Activated CD8-positive, alpha-beta memory T cell treated with anti-CD3 and anti-CD28 coated beads, Interleukin-2, amount 10 ng/mL, durations not matched to agents 7 days and 5 days (primary cell): ENCODE measurements at places on chromosomes 12 and 14. TPM values are rescaled to one million over a fixed set of nuclear protein-coding genes. Genes with fewer than 3 reads are reported as not detected.
A peak's percentile ranks its signal among the peaks of the same experiment; 100 is the strongest.

DNA sequence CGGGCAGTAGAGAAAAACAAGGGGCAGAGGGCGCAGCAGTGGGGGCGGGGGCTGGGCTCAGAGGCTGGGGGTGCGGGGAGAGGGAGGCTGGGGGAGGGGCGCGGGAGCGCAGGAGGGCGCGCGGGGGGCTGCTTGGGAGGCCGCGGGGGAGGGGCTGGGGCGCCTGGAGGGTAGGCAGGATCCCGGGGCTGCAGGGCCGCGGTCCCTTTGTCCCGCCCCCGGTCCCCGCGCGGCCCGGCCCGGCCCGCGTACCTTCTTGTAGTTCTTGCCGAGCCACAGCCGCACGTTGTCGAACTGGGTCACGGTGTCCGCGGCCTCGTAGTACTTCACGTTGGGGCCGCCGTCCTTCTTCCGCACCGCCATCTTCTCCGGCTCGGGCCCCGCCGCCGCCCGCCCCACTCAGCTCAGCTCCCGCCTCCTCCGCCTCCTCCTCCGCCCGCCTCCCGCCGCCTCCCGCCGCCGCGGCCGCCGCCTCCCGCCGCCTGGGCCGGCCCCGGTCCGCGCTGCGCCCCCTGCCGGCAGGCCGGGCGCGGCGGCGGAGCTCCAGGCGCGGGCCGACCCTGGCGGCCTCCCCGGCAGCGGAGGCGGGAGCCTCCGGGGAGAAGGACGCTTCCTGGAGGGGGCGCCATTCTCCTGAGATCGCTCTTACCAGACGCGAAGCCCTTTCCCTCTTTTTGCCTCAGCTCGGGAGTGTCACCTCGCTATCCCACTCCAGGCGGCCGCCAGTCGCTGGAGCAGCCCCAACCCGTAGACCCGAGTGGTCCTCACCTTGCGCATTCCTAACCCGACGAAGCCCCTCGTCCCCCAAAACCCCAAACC is at the start of gene SMARCC2:
SMARCC2 (minus strand) TSS at position 385 of the 819 bp plus-strand sequence; CDS start at position 363, 22 bp downstream.
- DNase-seq: peak; percentile 90

DNA sequence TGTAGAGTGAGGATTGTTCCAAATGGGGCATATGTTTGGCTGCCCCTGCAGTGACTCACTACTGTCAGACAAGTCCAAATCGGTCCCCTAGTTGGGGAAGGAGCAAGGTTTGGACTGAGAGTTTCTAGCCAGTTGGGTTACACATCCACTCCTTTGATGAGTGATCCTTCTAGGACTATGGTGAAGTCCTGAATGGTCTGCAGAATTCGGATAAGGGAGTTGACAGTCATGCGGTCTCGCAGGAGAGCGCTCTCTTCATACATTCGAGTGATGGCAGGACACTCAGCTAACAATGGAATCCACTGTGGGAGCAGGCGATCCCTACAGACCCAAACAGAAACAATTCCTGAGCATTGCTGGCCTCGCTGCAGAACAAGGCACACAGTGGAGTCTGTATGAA is 61.5 kb upstream of the SINHCAF start:
- DNase-seq: no peak

- DNase-seq: no peak
Measured at GRCh38 chr12:62808166-62808879, 126.6 kb downstream of the PPM1H start.

- DNase-seq: no peak
Measured at GRCh38 chr14:68322940-68323620, 469.8 kb downstream of the ZFP36L1 start.

DNA sequence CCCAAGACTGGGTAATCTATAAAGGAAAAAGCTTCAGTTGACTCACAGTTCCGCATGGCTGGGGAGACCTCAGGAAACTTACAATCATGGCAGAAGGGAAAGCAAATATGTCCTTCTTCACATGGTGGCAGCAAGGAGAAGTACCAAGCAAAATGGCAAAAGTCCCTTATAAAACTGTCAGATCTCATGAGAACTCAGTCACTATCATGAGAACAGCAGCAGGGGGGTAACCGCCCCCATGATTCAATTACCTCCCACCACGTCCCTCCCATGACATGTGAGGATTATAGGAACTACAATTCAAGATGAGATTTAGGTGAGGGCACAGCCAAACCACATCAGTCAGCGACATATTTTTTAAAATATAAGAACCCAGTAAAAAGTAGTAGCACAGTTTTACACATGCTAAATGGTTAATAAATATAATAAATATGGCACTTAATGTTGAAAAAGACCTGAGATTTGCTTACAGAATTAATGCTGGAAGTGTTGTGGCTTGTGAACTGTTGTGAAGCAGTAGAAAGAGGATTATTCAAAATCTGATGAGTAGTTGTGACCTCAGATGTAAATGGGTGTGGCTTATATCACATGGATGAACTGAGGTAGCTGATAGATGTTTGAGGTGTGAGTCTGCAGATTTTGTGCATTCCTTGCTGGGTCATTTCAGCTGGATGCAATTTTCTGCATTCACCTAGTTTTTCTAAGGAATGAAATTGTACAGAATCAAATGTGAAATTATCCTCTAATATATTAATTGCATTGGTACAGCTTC is 46.9 kb upstream of the CHPT1 start:
- DNase-seq: no peak

Gene ZNF605
- 8.9 TPM for total RNA-seq

DNA sequence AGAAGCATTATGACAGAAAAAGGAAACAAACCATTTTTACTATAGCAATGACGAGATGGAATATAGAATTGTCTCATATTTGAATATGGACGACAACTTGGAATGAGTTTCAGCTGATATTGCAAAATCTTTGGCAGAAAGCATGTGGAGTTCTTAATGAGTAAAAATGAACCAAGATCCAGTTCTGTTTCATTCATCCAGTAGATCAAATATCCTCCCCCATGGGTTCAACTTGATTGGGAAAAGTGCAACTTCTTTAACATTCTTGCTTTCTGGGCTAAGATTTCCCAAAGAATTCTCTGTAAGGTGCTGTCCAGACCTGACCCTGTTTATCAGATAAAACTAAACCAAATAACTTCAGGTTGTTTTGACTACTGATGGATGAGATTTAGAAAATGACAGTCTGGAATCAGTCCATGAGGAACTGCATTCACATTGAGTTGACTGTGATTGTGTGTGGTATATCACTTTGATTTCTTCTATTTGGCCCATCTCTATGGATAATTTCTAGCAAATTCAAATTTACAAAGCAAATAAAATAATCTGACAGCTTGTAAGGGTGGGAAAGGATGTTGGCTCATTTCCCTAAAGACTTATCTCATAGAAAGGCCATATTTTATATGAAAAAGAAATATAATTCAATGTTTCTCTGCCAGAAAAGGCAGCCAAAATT is 267.4 kb downstream of the ADAMTS20 start:
- no peak for DNase-seq

DNA sequence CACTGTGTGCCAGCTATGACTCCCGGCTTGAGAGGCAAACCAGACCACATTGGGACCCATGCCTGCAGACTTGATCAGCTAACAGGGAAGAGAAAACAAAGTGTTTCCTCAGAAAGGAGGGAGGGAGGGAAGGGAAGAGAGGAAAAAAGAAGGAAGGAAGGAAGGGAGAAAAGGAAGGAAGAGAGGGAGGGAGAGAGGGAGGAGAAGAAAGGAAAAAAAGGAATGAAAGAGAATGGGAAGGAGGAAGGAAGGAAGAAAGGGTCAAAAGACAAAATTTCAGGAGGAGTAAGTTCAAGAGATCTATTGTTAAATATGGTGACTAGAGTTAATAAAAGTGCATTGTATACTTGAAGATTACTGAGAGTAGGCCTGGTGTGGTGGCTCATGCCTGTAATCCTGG is 18.9 kb downstream of the FIGNL2 start:
- no peak for DNase-seq

Gene IFT43
- 6.0 TPM for total RNA-seq

Gene ETFBKMT
- 1.2 TPM for total RNA-seq

GRCh38 chr12:9820281-9820930 is 6.9 kb upstream of the KLRF1 start:
- DNase-seq: no peak

DNA sequence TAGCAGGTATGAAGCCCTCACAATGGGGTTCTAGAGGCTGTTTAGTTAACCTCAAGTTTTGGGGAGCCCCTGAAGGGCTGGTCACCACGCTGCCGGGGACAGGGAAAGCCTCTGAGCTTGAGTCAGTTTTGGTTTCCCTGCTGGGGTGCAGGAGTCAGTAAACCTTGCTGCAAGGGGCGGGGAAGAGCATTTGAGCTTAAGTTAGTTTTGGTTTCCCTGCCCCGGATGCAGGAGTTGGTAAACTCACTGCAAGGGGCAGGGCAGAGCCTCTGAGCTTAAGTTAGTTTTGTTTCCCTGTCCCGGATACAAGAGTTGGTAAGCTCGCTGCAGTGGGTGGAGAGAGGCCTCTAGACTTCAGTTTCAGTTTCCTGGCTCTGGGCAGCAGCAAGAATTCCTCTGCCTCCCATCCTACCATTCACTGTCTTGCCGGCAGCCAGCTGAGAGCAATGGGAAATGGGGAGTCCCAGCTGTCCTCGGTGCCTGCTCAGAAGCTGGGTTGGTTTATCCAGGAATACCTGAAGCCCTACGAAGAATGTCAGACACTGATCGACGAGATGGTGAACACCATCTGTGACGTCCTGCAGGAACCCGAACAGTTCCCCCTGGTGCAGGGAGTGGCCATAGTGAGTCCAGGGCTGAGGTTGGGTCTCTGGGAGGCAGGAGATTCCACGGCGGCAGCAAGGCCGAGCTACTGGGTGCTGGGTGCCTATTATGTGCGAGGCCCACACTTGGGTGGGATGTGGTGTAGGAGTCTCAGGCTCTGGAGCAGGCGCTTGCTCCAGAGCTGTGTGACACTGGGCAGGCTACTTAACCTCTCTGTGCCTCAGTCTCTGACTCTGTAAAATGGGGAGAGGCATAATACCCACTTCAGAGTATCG is at the start of gene OAS2:
OAS2 (plus strand) TSS at position 357 of the 878 bp plus-strand sequence; CDS start at position 447, 90 bp downstream.
- peak; percentile 96 for DNase-seq

Gene GPR84
- 0.59 TPM for total RNA-seq

DNA sequence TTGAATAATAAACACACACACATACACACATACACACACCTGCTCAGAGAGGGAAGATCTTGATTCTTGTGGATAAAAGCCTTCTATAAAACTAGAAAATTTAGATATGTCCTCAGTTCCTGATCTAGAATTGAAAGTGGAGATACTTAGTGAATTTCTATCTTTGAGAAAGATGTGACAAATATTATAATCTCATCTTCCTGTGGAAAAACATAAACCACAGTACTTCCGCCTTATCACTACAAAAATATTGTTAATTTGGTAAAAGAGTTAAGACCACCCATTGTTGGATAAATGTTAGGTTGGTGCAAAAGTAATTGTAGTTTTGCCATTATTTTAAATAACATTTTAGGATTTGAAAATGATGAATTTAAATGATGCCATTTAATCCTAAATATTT is at the start of gene KLRK1:
KLRK1 (minus strand) TSS at position 138 of the 400 bp plus-strand sequence. CDS start 1,231 bp downstream, outside the sequence.
- no peak for DNase-seq

Gene SIRT4
- 3.0 TPM for total RNA-seq

DNA sequence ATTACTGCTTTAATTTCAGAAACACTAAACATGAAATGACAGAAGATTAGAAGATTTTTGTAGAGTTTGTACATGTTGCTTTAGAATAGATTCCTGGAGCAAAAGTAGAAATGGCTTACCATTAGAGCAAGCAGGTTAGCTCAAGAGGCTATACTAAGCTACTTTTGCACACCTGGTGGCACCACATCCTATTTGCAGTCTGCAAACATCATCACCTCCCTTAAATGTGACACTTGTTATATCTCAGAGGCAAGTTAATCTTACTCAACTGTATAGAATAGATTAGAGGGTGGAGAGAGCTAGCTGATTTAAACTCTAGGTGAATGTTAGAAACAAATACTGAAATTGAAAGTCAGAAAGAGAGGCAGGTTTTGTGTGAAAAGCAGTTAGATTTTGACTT is 30.7 kb upstream of the OR4E1 start:
- no peak for DNase-seq

DNA sequence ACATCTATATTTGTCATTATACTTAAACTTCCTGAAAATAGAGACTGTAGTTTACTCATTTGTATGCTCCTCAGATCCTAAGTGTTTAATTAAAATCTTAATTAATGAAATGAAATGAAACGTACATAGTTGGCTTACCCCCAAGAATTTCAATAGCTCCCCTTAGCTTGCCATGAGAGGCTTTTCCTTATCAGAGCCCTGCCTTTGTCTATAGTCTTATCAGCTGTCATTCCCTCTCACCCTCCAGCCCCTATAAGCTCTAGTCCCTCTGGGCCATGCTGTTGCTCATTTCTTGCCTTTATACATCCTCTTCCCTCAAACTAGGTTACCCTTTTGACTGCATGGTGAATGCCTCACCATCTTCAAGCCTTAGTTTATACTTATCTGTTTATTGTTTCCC is 1.1 kb upstream of the RTRAF start:
- no peak for DNase-seq

DNA sequence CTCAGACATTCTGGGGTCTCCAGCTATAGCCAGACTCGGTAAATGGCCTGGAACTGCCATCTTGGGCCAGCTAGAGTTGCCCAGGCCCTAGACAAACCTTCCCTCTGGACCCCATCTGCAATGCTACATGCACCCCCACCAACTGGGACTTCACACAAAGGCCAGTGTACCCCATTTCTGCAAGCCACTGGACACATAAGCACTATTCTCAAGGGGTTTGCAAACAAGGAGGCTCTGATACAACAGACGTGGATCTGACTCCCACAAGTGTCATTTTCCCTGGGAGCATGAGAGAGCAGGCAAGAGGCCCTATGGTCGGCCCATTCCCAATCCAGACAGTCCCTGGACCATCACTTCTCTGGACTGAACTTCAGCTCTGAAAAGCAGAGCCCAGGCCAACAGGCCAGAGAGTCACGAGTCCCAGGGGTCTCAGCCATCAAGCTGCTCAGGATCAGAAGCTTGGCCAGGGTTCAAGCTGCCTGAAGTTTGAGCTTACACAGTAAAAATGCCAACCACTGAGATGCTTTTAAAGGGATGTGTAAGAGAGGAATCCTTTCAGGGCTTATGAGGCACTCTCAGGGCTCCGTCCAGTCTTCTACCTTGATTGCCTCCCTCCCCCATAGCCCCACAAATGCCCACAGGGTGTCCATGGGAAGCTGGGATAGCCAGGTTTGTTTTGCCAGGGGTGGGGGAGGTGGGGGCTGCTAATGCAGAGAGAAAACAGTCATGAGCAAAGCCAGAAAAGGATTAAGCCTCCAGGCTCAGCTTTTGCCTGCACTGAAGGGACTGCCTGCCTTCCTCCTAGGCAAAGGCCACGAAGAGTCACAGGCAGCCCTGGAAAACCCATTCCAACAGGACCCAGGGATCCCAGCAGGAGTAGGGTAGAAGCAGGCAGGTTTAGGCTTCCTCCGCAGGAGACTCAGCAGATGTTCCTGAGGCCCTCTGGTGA is 31.7 kb upstream of the PNMA1 start:
- DNase-seq: no peak
